ENCODE measurements at places on chromosomes 16 and 17. TPM values are rescaled to one million over a fixed set of nuclear protein-coding genes. Genes with fewer than 3 reads are reported as not detected.

TMC7 gene
- total RNA-seq, result 2.7 TPM

AHSP gene
- 10.1 TPM for total RNA-seq

HOXB7 gene
- total RNA-seq, result not detected

CCL1 gene
- not detected for total RNA-seq

PIK3R6 gene
- 0.54 TPM for total RNA-seq

FBXL16 gene
- total RNA-seq, result 5.4 TPM

CDH1 gene
- 2.0 TPM for total RNA-seq

SLC16A11 gene
- total RNA-seq, result not detected
